ENCODE measurements at places on chromosomes 7 and 10. TPM values are rescaled to one million over a fixed set of nuclear protein-coding genes. Genes with fewer than 3 reads are reported as not detected.

Gene CRHR2
- not detected for total RNA-seq

DNA sequence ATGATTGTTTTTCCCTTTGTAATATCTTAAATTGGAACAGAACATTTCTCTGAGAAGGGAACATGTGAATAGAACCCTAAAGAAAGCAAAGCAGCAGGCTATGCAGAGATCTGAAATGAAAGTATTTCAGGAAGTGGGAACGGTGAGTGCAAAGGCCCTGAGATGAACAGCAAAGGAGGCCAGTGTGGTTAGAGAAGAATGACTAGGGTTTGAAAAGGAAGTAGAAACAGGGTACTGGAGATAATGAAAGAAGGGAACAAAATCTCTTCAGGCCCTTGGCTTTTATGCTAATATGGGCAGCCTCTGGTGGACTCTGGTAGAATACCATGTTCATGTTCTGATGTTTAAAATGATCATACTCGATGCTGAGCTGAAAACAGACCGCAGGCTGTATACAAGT, 22.2 kb downstream of the ARHGAP21 start:
- no peak for DNase-seq

Gene AKR1C4
- not detected for total RNA-seq

Gene MEST
- 214 TPM for total RNA-seq

Gene AOAH
- not detected for total RNA-seq

GRCh38 chr7:114151777-114152176, 233.0 kb upstream of the PPP1R3A start:
- DNase-seq, result no peak

Data from astrocyte (in vitro differentiated cells and primary cell).